Urothelium cell line (cell line): ENCODE measurements at places on chromosomes 12 and 14.

GRCh38 chr14:71070169-71070568, 162.9 kb downstream of the PCNX1 start:
- no peak for DNase-seq

GRCh38 chr14:75340921-75341320, 62.3 kb downstream of the FOS start:
- DNase-seq: no peak

DNA sequence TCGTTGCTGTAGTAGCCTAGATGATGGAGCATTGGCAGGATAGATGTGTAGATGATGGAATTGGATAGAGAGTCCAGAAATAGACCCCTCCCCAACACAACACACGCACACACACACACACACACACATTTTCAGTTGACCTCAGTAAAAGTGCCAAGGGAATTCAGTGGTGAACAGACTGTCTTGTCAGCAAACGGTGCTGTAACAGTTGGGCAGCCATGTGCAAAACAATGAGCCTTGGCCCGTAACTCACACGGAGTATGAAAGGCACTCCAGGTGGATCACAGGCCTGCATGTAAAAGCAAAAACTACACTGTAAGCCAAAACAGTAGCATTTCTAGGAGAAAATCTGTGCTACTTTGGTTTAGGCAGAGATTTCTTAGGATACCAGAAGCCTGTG, 87.8 kb downstream of the DDX51 start:
- DNase-seq: no peak

DNA sequence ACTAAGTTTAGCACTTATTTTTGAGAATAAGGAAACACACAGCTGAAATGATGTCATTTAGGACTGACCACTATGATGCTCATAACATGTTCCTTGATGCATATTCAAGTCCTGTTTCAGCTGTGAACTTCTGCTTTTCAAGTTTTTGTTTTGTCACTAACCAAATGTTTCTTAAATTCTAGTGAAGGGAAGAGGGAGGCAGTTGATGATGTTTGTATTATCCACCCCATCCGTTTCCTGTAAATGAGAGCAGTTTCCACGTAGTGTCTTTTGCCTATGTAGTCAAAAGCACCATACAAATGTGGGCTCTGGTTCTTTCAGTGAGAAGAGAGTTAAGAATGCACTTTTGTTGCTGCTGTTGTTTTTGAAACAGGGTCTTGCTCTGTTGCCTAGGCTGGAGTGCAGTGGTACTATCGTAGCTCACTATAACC, 491.8 kb downstream of the PCNX1 start:
- no peak for DNase-seq

DNA sequence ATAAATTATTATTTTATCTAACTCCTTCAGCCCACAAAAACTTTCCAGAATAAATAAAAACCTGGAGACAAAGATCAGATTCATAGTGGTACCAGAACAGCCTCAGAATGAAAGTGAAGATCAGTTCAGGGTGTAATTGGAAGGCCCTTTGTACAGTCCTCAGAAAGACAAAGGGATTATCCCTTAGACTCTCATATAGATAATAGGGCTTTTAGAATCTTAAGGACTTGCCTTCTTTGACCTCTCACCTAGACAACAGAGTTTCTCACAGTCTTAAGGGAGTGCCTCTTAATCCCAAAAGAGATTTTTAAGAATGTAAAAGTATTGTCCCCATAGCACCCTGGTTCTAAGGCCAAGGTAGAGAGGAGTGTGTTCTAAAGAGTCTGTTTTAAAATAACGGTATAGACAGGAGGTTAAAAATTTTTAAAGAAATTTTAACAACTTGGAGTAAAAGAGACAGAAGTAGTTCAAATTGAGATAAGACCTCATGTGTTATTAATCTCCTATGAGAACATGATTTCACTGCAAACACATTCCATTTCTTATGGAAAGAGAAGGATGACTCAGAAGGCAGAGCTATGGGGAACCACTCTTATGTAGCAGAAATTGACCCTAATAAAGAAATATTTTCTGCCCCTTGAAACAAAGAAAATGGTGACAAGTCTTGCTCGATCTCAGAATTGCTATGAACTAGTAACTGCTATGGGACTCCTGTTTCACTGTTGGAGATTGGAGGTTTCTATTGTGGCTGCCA, 24.2 kb upstream of the NOVA1 start:
- no peak for DNase-seq

DNA sequence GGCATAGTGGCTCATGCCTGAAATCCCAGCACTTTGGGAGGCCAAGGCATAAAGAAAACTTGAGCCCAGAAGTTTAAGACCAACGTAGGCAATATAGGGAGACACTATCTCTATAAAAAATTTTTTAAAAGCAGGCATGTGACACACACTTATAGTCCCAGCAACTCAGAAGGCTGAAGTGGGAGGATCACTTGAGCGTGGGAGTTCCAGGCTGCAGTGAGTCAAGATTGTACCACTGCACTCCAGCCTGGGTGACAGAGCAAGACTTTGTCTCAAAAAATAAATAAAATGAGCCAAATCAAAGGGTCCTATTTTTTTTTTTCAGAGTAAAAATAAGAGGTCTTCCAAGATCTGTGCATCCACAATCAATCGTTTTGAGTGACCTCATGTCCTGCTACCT, 237.6 kb downstream of the SLC16A7 start:
- DNase-seq: no peak

DNA sequence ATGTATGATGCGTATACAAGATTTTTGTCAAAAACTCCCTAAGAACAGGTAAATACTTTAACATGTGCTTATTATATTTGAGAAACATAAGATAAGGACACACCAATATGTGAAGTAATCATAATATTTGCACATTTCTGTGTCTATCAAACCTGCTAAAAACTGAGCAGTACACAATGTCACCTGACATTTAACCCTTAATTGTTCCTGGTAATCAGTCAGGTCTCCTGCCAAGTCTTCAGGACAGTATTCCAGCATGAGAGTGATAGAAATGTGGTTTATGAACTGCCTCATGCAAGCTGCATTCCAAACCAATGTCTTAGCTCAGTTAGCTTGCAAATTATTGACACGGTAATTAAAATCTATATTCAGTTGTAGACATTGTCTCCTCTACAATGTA, 4.2 kb downstream of the SOX5 start:
- DNase-seq: no peak

GRCh38 chr12:31915446-31915845, 43.8 kb upstream of the RESF1 start:
- no peak for DNase-seq

DNA sequence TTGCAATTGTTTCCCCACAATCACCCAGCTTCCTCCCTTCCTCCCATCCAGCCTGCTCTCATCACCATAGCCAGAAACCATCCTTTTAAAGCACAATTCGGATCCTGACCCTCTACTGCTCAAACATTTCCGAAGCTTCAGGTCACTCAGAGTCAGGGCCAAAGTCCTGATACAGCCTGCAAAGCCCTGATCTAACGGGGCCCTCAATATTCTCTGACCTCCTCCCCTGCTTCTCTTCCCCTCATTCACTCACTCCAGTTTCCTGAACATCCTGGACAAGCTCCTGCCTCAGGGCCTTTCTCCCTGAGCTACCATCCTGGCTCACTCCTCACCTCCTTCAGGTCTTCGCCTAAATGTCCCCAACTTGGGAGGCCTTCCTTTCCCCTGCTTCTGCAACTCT, 46.1 kb downstream of the PITPNM2 start:
- DNase-seq: no peak

DNA sequence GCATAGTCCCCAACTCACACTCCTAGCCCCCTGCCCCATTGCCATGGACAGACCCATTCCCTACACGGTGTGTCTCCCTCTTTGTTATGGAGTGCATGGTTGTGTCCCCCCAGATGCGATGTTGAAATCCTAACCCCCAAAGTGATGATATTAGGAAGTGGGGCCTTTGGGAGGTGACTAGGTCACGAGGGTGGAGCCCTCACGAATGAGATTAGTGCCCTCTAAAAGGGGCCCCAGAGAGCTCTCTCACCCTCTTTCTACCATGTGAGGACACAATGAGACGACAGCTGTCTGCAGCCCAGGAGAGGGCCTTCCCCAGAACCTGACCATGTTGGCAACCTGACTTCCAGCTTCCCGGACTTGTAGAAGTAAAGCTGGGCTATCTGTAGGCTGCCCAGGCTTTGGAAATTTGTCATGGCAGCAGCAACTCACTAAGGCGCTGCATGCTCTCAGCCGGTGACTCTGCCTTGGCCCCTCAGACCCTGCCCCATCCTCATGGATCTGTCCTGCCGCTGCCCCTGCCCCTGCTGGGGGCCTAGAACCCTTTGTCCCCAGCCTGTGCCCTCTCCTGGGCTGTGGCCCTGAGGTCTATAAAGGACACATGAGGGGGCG, 318.1 kb upstream of the RTL1 start:
- no peak for DNase-seq

DNA sequence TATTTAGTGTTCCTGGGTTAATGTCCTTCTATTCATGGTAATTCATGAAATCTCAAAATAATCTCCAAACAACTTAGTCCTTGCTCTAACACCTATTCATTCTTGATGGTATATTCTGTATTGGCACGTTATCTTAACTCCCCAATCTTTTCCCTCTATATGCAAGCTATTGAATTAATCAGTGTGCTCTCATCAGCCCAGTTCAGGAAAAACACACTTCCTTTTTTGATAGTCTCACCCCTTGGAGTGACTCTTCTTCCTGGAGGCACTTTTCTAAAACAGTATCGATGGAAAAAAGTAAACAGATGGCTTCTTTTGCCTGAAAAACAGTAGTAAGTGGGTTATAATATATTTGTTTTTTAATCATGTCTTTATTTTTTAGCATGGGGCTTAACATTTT, 28.6 kb downstream of the TULP3 start:
- DNase-seq: no peak

- DNase-seq: no peak
Observed at GRCh38 chr12:87020071-87020470, 763.9 kb upstream of the MGAT4C start.

DNA sequence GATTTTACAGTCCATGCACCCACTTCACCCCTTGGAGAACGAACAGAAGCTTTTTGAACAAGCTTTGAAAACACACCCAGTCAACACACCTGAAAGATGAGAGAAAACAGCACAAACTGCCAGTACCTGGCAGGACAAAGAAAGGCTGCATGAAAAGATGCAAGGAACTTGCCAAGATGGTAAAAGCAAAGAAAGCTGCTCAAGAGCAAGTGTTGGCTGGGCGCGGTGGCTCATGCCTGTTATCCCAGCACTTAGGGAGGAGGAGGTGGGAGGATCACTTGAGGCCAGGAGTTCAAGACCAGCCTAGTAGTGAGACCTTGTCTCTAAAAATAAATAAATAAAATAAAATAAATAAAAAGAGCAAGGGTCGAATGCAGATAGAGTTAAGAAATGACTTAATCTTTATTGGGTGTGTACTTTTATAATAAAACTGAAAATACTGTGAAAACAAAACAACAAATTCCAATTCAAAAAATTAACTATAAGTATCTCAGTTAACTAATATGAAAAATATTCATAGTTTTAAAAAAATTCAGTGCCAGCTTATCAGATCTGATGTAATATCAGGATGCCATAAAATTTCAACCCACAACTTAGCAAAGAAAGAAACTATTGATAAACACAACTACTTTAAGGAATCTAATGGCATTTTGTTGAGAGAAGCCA, 59.2 kb downstream of the HECTD4 start:
- DNase-seq: no peak

DNA sequence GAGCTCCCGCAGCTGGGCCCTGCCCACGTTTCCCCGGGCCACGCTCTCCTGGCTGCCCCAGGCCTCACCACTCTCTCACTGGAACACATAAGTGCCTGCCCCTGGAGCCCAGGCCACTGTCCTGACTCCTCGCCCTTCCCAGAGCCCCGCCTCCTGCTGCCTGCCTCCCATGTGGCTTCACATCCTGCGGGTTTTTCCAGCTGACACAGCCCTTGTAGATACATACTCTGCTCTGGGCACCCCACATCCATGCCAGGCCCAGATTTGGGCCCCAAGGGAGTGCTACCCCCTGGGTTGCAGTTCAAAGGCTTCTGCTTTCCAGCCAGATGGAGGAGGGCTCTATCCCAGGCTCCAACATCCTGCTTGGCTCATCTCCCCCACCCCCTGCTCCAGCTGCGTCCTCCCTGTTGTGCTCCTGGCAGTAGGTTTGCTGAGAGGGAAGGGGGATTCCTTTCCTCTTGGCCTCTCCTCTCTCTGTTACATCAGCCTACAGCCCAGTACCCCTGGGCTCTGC, 60.1 kb downstream of the TSPAN9 start:
- no peak for DNase-seq
